ENCODE measurements at places on chromosomes 7 and 10.
A peak's percentile ranks its signal among the peaks of the same experiment; 100 is the strongest.

DNA sequence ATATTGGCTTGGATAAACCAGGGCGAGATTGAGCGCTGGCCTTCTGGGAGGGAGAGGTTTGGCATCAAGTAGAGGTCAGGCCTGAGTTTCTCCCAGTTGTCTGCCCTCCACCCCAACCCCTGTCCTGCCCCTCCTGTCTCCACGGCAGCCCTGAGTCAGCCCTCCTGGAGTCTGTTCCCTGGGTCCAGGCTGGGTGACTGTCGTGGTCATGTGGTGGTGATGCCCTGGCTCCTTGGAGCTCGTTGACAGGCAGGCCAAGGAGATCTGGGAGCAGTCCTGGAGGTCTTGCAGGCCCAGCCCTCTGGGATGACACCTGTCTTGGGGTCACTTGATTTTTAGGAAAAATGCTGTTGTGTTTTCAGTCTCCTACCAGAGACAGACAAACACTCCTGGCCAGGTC lies 53.6 kb upstream of the PODXL start:
- DNase-seq, result no peak

- DNase-seq, result no peak
Observed at GRCh38 chr10:3825244-3825643, 40.2 kb upstream of the KLF6 start.

- DNase-seq, result no peak
Observed at GRCh38 chr10:76974017-76974691, 663.5 kb downstream of the KCNMA1 start.

GRCh38 chr7:157402911-157403534 lies 66.2 kb downstream of the DNAJB6 start:
- DNase-seq, result no peak

- DNase-seq, result no peak
Observed at GRCh38 chr7:150735596-150736358, 1.4 kb upstream of the GIMAP5 start.

DNA sequence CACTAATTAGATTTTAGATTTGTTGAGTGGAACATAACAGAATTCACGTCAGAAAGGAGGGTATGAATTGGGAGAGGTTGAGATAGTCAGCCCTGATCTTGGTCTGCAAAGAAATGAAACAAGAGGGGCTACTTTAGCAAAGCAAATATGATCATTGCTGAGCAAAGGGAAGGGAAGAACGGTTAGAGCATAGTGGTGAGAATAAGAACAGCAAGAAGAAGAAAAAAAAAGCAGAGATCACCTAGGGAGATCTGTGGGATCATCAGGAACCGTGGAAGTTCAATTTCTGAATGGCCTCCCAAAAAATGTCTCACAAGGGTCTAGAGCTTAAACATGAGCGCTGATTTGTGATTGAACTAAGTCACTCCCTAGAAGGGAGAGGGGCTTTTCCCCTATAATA lies 156.1 kb downstream of the DGKI start:
- DNase-seq, result no peak

DNA sequence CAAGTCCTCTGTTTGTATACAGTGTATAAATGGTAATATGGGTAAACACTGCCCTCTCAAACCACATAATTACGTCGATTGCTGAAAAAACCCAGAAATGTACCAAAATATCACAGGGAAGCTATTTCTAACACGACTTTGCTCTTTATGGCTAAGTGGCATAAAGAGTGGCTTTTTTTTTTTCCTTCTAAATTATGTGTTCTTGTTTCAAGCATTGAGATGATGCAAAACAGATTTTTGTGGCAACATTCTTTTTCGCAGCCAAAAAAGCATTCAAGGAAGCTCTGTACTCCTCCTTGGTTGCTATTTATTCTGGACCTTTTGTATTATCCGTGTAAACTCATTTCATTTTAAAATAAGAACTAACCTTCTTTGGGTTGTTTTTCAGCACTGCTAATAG lies 138.9 kb downstream of the VTI1A start:
- DNase-seq, result no peak

- DNase-seq, result no peak
Observed at GRCh38 chr10:72344932-72345331, 9.8 kb downstream of the DNAJB12 start.

DNA sequence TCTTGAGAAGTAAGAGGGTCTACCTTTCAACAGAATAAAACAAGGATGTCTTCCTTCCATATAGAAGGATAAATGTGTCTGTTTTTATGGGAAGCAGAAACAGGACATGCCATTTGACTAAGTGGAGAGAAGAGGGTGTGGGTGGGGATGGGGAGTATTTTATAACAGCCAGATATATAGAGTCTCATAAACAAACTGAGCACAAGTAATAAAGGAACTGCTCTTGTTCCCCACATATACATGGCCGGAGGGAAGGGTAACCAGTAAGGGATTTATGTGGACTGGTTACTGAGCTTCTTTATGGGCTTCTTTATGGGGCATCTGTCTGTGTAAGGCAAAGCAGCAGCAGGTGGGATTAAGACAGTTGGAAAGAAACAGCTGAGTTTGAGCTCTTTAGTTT lies 558.1 kb downstream of the REEP3 start:
- DNase-seq, result no peak

- DNase-seq, result no peak
Observed at GRCh38 chr10:98134117-98134430, 383 bp upstream of the R3HCC1L start.

- DNase-seq, result no peak
Observed at GRCh38 chr7:86788948-86789347, 145.2 kb downstream of the GRM3 start.

GRCh38 chr10:84333864-84334451 lies 5.6 kb downstream of the CCSER2 start:
- peak; percentile 15 for DNase-seq

GRCh38 chr7:1968397-1969111 lies 264.2 kb downstream of the MAD1L1 start:
- DNase-seq, result no peak

DNA sequence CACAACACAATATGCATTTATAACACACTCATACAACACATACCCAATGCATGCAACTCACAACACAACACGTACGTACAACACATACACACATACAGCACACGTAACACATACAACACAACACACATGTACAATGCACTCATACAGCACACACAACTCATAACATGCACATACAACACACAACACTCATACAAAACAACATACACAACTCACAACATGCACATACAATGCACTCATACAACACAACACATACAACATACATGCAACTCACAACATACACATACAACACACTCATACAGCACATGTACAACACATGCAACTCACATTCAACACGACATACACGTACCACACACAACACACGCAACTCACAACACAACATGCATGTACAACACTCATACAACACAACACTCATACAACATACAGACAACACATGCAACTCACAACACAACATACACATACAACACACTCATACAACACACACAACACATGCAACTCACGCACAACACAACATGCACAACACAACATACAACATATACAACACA lies 21.8 kb downstream of the DIP2C start:
- no peak for DNase-seq

DNA sequence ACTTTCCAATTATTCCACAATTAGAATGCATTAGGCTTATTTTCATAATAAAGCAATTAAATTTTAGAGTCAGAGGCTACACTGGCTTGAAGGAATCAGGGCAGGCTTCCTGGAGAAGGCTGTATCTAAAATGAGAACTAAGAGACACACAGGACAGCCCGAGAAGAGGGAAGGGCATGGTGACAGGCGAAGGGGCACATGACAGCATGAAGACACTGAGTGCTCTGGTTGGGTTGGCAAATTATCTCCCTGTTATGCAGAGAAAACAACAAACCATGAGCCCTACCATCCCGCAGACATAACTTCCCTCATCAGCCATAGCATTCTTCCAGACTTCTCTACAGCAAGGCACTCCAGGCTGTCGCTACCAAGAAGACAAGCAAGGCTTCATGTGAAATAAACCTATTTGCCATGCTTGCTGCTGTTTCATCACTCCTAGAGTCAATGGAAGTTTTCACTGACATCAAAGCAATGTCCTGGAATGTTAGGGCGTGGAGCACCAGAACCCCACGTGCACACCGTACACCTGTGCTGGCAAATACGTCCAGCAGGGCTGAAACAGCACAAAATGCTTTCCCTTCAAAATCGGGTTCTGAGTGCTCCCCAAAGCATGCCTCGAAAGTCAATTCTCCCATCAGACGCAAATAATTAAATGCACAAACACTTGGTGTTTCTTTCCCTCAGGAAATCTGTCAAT lies 21.3 kb downstream of the VOPP1 start:
- no peak for DNase-seq

DNA sequence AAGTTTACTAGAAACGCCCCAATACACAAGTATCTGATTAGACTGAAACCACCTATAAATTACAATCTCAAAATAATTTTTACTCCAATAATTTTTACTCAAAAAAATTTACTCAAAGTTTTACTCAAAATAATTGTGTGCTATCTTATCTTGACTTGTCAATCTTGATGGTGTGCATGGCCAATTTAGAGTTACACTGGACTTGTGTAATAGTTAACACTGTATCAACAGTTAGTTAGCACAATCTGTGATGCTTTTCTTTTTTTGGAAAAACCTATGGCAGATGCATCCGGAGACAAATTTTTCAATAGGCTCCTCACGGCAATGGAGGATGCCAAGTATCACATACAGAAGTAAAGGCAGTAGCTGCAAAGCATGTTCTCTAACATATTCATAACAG lies 24.9 kb downstream of the LMOD2 start:
- DNase-seq, result no peak

DNA sequence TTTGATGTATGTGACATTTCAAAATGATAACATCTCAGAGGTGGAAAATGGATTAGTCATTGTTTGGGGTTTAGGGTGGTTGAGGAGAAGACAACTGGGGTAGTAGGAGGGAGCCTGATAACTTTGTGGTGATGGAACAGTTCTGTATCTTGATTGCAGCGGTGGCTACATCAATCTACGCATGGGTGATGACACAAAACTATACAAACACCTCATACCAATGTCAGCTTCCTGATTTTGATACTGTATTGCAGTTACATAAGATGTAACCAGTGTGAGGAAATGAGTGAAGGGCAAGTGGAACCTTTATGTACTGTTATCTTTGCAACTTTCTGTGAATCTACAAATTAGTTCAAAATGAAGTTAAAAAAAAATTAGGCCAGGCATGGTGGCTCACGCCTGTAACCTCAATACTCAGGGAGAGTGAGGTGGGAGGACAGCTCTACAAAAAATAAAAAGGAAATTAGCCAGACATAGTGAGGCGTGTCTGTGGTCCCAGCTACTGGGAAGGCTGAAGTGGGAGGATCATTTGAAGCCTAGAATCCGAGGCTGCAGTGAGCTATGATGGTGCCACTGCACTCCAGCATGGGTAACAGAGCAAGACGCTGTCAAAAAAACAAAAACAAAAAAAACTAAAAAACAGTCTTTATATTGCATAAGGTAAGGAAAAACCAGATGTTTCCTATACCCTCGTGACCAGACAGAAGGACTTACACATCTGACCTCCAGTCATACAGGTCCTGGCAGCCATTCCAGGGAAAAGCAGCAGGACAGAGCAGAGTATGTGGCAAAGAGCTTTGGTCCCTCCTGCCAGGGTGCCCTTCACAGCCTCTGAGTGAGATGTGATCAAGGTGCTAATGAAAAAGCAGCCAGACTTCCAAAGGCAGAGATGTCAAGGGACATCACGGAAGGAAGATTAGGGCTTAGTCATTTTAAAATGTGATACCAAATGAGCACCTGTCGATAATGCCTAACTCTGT lies 50.8 kb downstream of the CYTH3 start:
- DNase-seq, result no peak

GRCh38 chr7:44068054-44068453 lies 2.7 kb upstream of the PGAM2 start:
- no peak for DNase-seq

GRCh38 chr10:70752571-70752970 lies 32.6 kb downstream of the TBATA start:
- no peak for DNase-seq

DNA sequence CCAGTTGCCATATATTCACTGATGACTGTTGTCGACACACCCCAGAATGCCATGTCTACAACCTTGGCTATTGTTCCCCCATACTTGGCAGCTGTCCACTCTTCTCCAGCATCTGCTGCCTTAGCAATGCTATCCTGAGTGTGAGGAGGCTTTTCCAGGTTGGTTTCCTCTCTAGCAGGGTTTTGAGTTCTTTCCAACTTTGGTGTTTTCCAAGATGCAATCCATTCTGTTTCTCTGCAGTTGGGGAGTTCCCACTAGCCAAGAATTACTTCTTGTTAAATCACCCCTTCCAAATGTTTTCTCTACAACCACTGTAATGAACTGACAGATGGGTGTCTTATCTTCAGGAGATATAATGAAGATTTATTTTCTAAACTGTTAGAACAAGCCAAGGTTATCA lies 617.4 kb downstream of the CCSER2 start:
- DNase-seq, result no peak

DNA sequence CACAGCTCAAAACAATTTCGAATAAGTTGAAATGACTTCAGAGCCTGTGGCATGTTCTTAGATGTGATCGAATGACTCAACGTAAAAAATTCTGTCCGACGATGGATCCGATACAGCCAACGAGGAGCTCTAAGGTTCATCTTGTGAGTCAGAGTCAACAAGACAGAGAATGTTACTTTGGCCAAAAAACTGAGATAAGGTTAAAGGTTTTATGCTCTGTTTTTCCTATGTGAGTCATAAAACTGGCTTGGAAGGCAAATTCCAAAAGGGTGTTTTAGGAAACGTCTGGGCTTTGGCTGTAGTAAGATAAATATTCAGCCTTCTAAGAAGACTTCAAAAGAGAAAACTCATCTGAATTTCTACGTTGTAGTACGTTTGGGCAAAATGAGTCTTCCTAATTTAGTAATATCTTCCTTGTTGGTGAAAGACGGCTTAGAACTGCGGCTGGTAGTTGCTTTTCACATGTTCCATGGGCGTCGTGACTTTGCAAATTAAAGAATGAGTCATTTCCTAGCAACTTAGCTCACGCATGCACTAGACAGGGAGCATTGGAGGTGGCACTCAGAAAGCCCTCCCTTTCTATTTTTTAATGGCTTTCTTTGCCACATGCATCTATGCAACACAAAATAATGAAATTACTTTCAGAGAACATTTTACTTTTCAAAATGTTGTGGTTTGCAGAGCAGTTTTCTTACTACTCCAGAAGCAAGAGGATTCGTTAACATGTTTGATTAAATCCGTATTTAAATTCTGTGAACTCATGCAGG lies 28.2 kb downstream of the PFKP start:
- DNase-seq, result peak; percentile 14

DNA sequence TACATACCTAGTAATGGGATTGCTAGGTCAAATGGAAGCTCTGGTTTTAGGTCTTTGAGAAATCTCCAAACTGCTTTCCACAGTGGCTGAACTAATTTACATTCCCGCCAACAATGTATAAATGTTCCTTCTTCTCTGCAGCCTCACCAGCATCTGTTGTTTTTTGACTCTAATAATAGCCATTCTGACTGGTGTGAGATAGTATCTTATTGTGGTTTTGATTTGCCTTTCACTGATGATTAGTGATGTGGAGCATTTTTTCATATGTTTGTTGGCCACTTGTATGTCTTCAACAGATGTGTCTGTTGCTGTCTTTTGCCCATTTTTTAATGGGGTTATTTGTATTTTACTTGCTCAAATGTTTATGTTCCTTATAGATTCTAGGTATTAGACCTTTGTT lies 675.5 kb downstream of the SUGCT start:
- DNase-seq, result no peak
